ENCODE measurements at places on chromosomes 3 and 15. TPM values are rescaled to one million over a fixed set of nuclear protein-coding genes. Genes with fewer than 3 reads are reported as not detected.

- DNase-seq: no peak
Observed at GRCh38 chr3:162166543-162166942, 669.9 kb downstream of the OTOL1 start.

GRCh38 chr3:152469248-152470025, 200.7 kb downstream of the MBNL1 start:
- no peak for DNase-seq

The SH3GL3 gene
- not detected for total RNA-seq

DNA sequence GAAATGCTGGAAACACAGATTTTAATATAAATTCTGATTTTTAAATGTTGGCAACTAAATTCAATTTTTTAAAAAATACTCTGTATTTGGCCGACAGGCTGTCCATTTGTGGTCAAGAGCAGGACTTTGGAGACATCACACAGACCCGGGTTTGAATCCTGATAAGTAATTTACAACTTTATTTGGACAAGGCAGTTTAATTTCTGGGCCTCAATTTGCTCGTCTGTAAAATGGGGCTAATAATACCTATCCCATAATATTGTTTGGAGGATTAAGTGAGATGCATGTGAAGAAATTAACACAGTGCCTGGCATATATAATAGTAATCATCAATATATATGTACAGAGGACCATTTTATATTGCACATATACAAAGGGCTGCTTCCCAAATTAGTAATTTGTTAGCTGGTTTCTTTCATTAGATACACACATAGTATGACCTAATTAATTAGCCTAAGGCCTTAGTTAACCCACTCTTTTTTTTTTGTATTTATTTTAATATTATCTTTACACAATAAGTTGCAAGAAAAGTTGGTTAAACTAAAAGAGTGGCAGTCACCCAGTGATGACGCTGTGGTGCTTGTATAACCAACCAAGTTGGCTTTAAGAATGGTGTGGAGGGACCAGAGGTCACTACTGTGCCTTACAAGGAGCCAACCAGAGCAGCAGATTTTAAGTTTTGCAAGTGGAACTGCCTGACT, 665 bp downstream of the PIGB start:
- DNase-seq: no peak

DNA sequence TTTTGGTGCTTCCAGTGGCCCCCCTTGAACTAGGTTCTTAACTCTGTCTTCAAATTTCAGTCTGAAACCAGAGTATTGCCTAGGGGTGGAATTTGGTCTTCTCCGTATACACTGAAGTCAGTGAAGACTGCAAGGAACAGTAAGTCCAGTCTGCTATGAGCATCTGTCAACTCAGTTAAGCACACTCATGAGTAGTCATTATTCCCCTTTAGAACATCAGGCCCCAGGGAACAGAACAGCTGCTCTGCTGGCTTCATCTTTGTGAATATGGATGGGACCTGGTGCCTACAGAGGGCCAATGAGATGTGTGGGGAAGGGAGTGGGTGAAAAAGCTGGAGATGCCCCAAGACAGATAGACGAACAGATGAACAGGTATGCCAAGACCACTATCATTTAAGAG, 85.2 kb upstream of the PRR23C start:
- DNase-seq: no peak

The SCAMP5 gene
- total RNA-seq: 27.2 TPM

The PLSCR2 gene
- not detected for total RNA-seq

The DNAH12 gene
- total RNA-seq: 0.12 TPM

- DNase-seq: no peak
Observed at GRCh38 chr3:177906578-177907229, 629.5 kb upstream of the KCNMB2 start.

DNA sequence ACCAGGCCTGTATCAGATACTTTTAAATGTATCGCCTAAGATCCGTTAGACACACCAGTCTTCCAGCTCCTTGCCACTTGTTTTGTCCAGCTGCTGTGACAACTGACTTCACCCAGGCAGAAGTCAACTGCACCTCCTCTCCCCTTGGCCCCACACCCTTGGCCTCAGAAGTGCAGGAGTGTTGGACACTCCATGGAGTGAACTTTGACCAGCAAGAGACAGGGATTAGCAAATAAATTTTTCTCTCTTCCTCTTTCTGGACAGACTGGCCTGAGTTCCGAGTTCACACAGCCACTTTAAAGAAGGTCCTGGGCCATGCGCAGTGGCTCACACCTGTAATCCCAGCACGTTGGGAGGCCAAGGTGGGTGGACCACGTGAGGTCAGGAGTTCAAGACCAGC, 2.9 kb upstream of the CLN6 start:
- DNase-seq: no peak

DNA sequence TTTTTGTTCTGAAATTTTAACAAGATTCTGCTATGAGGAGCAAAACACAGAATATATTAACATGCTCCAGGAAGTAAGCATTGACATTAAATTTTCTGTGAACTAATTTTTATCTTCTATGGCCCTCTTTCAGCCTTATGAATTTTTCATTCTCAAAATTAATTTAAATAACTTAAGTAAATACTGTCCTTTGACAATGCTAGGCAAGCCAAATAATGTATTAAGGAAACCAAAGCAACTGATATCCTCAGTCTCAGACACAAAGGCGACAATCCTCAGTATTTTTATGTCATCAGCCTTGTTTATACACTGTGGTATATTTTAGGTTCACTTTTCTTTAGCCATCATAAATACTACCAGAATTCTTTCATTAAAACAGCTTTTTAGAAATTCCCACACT, 159.8 kb downstream of the CGGBP1 start:
- no peak for DNase-seq

The MESP1 gene
- 1.5 TPM for total RNA-seq

DNA sequence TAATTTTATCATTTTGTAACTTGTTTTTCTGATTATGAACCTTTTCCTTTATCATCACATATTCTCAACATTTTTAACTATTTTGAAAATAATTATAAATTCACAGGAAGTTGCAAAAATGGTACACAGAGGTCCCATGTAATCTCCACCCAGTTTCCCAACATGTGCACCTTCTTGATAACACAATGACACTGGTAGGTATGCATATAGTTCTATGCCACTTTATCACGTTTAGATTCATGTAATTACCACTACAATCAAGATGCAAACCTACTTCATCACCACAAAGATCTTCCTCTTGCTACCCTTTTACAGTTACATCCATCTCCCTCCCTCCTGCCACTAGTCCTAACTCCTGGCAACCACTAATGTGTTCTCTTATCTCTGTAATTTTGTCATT, 413.9 kb downstream of the SHQ1 start:
- DNase-seq: no peak

The VWA5B2 gene
- 0.19 TPM for total RNA-seq

The CATSPER2 gene
- total RNA-seq: 0.29 TPM

Data from glomerular endothelial cell (primary cell).